ENCODE measurements at places on chromosomes 1 and 21. TPM values are rescaled to one million over a fixed set of nuclear protein-coding genes. Genes with fewer than 3 reads are reported as not detected.

Gene FCER1A
- total RNA-seq = not detected

Gene INAVA
- 108 TPM for total RNA-seq

Gene CLCA1
- not detected for total RNA-seq

Gene LCE1C
- not detected for total RNA-seq

Gene HRNR
- total RNA-seq = not detected

Gene CLCNKB
- not detected for total RNA-seq

Gene TSSK3
- 1.8 TPM for total RNA-seq

Gene FAM72C
- total RNA-seq = not detected

Gene ADORA3
- total RNA-seq = not detected

Gene LEFTY1
- total RNA-seq = 0.13 TPM

Gene HSD11B1
- not detected for total RNA-seq

Gene ZYG11A
- total RNA-seq = not detected

Gene OLIG2
- total RNA-seq = not detected

Gene PLEKHG5
- total RNA-seq = 14.6 TPM

Gene MMEL1
- total RNA-seq = 23.0 TPM

Gene PRSS38
- total RNA-seq = not detected

Gene SDC3
- 0.42 TPM for total RNA-seq

Gene FCRL4
- not detected for total RNA-seq

Gene C1orf105
- not detected for total RNA-seq
